ENCODE measurements at places on chromosomes 11 and 22. TPM values are rescaled to one million over a fixed set of nuclear protein-coding genes. Genes with fewer than 3 reads are reported as not detected.

- DNase-seq = no peak
Observed at GRCh38 chr11:129703846-129704245, 111.8 kb upstream of the TMEM45B start.

LINC01488 gene
- not detected for polyA plus RNA-seq

LMO1 gene
- polyA plus RNA-seq = not detected

DNA sequence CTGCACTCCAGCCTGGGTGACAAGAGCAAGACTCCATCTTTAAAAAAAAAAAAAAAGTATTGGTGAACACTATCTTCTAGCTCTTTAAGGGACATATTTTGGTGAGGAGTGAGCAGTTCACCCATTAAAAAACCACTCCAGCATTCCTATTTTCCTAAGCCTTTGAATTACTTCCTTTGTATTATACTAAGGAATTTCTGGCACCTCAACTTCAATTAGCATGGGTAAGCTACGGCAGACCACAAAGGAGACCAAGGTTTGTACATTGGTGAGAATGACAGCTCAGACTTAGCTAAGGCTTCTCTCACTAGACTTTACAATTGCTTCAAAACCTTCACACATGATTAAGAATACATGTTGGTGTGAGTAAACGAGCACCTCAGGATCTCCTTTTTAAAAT is 57.0 kb upstream of the BIRC3 start:
- no peak for DNase-seq

GRCh38 chr11:95066716-95067038 is at the start of gene SRSF8:
Gene SRSF8, plus strand, starts transcription at chr11:95066919. Its CDS starts 308 bp downstream, at chr11:95067227.
- no peak for DNase-seq

GRCh38 chr11:10715571-10715970 is 22.0 kb upstream of the IRAG1 start:
- DNase-seq = no peak

- DNase-seq = no peak
Observed at GRCh38 chr22:19266547-19267086, 24.9 kb downstream of the CLTCL1 start.

DNA sequence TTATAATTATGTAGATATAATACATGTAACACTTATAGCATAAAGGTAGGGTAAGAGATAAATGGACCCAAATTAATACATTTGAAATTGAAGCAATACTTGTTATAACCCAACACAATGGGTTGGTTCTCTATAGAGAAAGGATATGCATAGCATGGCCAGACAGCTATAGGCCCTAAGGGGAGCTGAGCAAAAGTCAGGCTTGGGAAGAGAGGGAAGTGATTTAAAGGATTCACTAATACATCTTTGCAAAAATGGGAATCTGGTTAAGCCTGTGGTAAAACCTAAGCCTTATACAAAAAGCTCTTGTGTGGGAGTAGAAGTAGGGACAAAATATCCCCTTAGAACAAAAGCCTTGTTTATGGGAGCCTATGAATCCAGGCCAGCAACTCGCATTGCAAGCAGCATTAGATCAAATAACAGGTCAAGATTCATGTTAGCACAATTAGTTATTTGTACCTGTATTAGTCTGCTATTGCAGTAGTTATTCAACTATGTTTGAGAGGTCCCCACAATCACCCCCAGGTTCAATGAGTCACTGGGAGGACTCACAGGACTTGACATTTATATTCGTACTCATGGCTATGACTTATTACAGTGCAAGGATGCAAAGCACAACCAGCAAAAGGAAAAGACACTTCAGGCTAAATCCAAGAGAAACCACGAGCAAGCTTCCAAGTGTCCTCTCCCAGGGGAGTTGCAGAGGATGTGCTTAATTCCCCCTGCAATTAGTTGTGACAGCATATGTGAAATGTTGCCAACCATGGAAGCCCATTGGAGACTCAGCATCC is 144.7 kb upstream of the LMO1 start:
- DNase-seq = no peak

RRP7A gene
- 21.8 TPM for polyA plus RNA-seq

GRCh38 chr22:39248254-39248653 is 3.5 kb upstream of the PDGFB start:
- DNase-seq = no peak

All from AG04450 (cell line).